ENCODE measurements at places on chromosomes 1 and 21.
A peak's percentile ranks its signal among the peaks of the same experiment; 100 is the strongest.

- no peak for DNase-seq
Observed at GRCh38 chr1:173418107-173418985, 58.8 kb upstream of the PRDX6 start.

GRCh38 chr1:13737398-13737797, 37.4 kb downstream of the PRDM2 start:
- DNase-seq: peak; percentile 81

GRCh38 chr1:46594063-46594462, 10.0 kb downstream of the MKNK1 start:
- no peak for DNase-seq

DNA sequence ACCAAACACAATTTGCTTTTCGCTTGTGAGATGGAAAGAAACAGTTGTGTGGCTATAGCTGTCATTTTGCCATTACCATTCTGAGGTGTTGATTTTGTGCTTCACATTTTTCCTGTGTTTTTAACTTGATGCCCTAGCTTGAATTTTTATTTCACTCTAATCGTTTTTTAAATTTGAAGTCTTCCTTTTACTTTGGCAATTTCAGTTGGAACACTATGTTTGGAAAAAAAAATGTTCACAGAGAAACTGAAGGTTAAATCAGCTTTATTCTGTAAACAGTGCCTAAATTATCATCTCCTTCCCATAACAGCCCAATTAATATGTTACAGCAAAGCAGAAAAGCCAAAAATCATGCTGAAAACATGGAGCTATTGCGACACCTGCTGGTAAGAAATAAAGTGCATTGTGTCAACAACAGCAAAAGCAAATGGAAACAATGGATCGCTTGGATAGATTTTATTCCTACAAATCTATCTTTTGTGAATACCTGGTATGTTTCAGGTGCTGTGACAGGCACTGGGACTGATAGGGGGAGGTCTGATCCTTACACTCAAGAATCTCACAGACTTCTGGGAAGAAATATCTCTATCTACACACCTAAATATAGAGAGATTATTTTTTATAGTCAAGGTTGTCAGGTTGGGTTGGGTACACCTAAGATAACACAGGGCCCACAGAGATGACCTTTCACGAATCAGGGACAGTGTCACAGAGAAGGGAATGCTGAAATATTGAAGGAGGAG, 16.2 kb upstream of the ERICH3 start:
- peak; percentile 19 for DNase-seq

DNA sequence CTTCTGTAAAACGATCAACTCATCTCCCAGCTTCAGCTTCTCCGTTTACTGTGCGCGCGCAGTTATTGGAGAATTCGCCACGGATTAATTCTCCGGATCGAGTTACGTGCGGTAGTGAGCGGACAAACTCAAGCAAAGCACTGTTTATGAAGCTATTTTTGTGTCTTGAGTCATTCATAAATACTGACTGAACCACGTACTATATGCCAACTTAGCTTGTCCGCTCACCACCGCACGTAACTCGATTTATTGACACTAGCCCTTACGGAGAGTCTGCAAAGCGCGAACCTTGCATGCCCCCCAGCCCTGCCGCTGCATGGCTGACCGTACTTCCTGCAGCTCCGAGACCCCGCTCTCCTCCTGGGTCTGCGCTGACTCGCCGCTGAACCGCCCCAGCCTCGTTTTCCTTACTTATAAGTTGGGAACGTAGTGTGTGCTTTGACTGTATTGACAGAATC, 773 bp downstream of the CHD1L start:
- DNase-seq: no peak

GRCh38 chr1:40251456-40251855, 3.7 kb downstream of the TMCO2 start:
- no peak for DNase-seq

DNA sequence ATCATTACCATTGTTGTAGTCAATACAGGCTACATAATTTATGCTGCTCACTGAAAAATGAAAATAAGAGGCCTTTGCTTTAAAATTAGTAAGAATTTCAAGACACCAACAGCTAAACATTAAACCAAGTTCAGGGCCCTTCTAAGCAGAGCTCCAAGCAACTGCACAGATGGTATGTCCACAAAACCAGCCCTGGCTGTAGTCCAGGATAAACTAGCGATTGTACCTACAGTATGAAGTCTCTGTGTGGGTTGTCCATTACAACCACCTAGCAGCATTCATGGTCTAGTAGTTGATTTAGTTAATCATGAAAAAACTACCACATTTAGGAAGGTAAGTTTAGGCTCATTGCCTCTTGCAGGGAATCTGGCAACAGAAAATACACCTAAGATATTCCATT, 35.3 kb downstream of the CLCA4 start:
- no peak for DNase-seq

DNA sequence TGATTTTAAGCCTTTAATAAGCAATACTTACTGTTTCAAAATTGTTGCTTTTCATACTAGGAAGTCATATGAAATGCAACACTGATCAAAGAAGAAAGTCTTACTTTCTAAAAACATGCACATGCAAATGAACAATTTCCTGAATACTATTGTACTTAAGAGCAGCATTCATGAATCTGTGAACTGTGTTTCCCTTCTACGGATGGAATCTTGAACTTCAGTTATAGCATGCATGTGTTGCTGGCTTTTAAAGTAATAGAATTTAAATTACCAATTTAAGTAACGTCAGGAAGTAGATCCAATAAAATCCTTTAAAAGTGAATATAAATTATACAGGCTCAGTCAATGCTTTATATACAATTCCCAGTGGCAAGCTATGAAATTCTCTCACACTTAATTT, 348.9 kb downstream of the KCNT2 start:
- DNase-seq: no peak

GRCh38 chr1:246382589-246383238, 124.4 kb downstream of the SMYD3 start:
- no peak for DNase-seq

- DNase-seq: no peak
Observed at GRCh38 chr1:101251504-101251903, 14.7 kb downstream of the S1PR1 start.

DNA sequence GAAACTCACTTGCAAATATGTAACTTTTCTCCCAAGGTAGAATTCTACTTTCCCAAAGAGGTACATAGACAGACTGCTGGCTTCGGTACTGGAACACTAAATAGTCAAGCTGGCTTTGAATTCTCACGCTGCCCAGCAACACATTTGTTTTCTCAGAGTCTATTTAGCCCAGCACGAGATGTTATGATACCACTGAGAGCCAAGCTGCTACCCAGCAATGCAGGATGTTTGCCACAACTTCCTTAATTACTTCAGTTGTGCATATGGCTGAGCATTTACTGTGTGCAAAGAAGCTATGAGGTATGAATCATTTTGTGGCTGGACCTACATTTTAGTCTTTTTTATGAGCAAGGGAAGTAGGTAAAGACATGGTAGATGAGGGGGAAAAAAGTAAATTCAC, 793.2 kb downstream of the PLA2G4A start:
- no peak for DNase-seq

GRCh38 chr1:221632072-221632471, 109.8 kb downstream of the DUSP10 start:
- no peak for DNase-seq

DNA sequence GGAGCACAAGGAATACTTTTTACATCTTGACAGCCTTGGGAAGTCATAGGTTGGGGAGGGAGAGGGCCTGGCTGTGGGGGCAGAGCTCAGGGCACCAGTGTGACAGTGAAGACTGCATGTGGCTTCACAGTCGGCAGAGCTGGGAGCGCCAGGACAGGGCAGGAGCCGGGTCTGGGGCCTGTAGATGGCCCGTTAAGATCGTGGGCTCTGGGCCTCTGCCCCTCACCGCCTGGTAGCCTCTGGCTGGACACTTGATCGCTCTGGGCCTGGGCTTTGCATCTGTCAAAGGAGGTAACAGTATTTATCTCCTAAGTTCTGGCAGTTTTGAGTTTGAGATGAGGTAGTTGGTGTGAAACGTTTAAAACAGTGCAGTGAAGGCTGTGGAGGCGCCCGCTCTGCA, 4.8 kb downstream of the SLX9 start:
- no peak for DNase-seq

GRCh38 chr1:86176226-86176625, 19.7 kb upstream of the COL24A1 start:
- no peak for DNase-seq

GRCh38 chr1:230105754-230106625, 39.0 kb downstream of the GALNT2 start:
- DNase-seq: no peak

DNA sequence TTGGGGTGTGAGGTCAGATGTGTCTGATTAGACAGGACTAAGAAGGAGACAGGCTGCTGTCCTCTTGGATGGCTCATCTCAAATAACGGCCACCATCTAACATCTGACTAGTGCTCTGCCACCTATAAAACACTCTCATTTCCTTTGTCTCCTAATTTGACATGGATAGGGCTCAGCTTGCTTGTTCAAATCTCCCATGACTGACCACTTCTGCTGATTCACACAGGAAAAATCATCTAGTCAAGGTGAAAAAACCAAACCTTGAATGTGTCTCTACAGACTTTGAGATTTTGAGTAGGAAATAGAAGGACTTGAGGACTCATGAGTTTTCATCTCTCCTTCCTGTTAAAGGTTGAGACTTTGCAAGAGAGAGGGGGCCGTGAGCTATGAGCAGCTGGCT, 150.6 kb downstream of the IER5 start:
- DNase-seq: no peak

DNA sequence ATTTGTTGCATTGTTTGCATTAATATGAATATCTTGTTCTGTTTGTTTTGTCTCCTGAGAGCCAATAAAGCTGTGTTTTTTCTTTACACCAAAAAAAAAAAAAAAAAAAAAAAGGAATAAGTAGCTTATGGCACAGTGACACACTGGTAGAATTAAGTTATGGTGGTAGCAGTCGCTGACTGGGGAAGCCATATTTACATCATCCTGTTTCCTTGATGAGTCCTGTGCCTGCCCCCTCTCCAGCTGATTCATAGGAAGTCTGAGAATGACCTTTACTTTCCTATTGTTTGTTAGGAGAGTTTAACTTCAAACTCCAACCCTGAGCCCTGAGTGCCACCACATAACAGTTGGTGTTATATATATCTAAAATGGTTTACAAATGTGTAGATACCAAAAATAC, 62.2 kb downstream of the OBSCN start:
- DNase-seq: no peak

DNA sequence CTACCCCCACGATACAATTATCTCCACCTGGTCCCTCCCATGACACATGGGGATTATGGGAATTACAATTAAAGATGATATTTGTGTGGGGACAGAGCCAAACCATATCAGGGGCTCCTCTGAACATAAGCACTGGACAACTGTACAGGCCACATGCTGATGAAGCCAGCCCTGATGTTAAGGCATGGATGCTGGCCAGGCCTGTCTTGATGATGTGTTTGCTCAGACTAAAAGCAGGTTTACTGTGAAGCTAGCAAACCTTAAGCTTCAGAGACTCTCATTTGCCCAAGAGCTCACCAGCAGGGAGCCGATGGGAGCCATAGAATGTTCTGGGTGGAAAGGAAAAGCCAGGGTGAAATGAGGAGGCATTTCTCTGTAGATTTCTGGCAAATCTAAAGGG, 135.3 kb upstream of the KCNK1 start:
- no peak for DNase-seq

GRCh38 chr1:182574156-182574555, 14.9 kb downstream of the RNASEL start:
- no peak for DNase-seq

- DNase-seq: no peak
Observed at GRCh38 chr1:165699577-165699976, 1.2 kb upstream of the ALDH9A1 start.

DNA sequence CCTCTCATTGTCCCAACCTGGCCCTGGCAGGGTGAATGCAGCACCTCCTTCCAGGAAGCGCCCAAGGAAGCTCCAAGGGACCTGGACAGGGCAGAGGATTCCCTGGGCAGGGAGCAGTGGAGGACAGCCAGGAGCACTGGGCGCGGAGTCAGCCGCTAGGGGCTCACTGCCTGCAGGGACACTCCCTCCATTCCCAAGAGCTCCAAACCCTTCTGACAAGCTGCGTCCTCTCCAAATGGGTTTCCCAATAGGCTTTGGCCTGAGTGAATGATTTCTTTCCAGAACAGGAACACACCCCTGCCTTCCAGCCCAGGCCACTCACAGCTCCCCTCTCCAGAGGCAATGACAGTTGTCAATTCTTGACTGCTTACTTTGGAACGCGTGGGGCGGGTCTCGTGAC, 128.5 kb upstream of the EDN2 start:
- DNase-seq: no peak

- no peak for DNase-seq
Observed at GRCh38 chr1:47416319-47417169, 459 bp downstream of the FOXE3 start.

DNA sequence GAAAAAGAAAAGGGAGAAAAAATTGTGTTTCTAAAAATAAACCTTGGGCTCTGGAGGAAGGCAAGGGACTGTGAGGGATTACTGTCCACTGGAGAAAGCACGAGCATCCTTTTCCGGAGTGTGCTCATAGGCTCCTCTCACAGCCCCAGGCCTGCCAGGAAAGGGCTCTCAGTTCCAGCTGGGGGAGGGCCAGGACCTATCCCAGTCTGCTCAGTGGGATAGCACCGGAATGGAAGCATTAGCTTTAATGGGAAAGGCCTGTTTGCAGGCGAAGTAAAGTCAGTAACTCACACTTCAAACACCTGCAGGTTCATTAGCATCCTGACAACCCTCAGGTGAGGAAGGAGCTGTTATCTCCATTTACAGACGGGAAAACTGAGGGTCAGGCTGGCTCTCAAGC, 113.9 kb upstream of the USP24 start:
- no peak for DNase-seq

- DNase-seq: no peak
Observed at GRCh38 chr1:90716552-90717355, at the start of gene BARHL2. Gene BARHL2, minus strand, starts transcription at chr1:90717302. Its CDS starts 107 bp downstream, at chr1:90717195.

GRCh38 chr1:46342084-46342656, 1.6 kb downstream of the NSUN4 start:
- DNase-seq: no peak

DNA sequence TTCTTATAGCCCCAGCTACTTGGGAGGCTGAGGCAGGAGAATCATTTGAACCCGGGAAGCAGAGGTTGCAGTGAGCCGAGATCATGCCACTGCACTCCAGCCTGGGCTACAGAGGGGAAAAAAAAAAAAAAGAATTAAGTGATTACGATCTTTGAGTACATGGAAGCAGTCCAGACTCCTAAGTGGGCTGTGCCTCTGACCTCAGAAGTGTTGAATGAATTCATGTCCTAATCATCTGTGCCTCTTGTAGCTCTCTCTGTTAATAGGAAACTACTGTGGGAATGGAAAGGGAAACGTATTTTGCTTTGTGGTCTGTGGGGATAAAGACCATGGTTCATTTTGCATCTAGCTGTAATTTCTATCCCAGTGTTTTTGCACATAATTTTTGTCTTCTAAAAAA, 8.4 kb upstream of the IVNS1ABP start:
- no peak for DNase-seq

- DNase-seq: no peak
Observed at GRCh38 chr1:153434746-153435455, 18.6 kb downstream of the S100A7A start.

- DNase-seq: no peak
Observed at GRCh38 chr1:192967901-192968300, 91.3 kb downstream of the UCHL5 start.

- DNase-seq: no peak
Observed at GRCh38 chr1:94713472-94714141, 106.5 kb upstream of the SLC44A3 start.
